ENCODE measurements at places on chromosomes 6 and 20.

GRCh38 chr6:116397914-116398313 lies 27.2 kb downstream of the DSE start:
- no peak for DNase-seq

- no peak for DNase-seq
Observed at GRCh38 chr6:50962213-50962759, 143.6 kb downstream of the TFAP2B start.

GRCh38 chr20:51426718-51427650 lies 115.5 kb downstream of the NFATC2 start:
- DNase-seq, result no peak

DNA sequence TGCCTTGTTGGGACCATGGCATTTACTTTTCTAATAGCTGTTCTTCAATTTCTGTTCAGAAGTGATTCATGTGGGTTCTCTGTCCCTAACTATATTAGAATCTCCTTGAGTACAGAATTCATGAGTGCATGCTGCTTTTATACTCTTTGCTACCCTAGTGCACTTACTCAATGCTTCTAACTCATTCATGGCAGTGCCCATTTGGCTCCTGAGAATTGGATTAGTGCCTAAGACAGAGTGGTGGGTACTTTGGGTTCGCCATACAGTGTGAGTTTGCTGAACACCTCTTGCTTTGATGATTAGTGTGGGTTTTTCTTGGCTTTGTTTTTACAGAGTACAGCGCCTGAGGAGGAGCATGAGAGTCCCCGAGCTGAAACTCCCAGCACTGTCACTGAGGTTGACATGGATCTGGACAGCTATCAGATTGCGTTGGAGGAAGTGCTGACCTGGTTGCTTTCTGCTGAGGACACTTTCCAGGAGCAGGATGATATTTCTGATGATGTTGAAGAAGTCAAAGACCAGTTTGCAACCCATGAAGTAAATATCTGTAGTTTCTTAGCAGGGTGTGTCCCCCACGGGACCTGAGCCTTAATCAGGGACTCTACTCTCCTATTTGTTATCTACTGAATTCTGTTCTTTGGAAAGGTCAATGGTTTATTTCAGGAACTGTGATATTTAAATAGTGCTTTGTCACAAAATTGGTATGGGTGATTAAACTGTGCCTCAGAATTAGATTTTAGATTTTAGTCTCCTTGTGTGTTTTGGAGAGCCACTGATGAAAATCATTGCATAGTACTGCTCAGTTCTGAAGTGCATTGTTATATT lies 150.7 kb downstream of the UTRN start:
- no peak for DNase-seq

- no peak for DNase-seq
Observed at GRCh38 chr6:4776493-4777393, 539 bp downstream of the CDYL start.

GRCh38 chr20:3277686-3278465 lies 38.9 kb upstream of the SLC4A11 start:
- no peak for DNase-seq

DNA sequence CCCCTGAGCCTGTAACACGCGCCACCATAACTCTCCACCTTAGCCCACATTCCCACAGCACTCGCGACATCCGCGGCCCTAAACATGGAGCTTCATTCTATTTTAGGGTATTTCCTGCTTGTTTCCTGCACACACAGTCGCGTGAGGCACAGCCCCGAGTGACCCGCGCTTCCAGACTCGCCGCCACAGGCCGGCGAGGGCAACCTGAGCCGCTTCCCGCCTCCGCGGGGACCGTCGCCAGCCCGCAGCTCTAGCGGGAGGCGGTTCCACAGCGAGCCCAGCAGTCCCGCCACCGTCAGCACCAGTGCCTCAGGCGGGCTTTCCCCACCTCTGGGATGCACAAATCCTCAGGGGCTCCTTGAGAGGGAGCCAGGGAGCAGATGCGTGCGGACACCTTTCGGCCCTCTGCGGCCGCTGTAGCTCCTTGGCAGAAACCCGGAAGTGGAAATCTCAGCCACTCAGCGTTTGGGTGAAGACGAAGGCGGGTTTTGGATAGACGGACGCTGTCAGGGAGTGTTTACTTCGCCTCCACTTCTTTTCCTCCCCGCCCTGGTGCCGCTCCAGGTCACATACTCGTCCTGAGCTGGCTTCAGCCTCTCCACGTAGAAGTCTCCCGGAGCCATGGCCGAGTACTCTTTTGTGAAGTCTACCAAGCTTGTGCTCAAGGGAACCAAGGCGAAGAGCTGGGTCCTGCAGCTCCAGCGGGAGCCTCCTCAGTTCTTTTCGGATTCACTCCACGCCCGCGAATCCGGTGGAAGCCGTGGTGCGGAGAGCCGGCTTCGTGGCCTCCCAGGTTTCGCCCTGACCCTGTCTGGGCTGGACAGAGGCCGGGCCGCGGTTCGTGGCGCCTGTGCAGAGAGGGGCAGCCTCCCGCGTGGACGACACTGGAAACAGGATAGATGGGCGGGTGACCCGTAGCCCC lies 2177.4 kb upstream of the DEFB115 start:
- DNase-seq, result no peak

GRCh38 chr6:5108068-5108467 lies 22.9 kb downstream of the PPP1R3G start:
- no peak for DNase-seq

GRCh38 chr6:125747589-125748405 lies 1.6 kb upstream of the HEY2 start:
- peak; percentile 66 for DNase-seq

GRCh38 chr20:63740627-63741353 lies 1.2 kb downstream of the SLC2A4RG start:
- DNase-seq, result peak; percentile 43

DNA sequence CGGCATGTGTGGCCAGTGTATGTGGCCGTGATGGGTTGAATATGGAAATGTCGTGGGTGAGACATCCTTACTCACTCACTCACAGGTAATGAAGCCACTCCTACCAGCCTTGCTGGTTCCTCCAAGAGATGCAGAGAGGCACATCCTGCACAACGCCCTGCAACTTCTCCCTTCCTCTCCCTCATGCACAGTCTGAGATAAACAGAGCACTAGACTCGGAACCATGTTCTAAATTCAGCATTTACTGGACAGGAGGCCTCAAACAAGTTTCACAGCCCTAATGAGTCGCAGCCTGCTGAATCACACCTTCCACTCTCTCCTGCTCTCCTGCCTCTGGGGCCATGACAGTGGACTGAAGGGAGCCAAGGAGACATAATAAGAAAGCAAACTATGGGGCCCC lies 91.2 kb downstream of the ISM1 start:
- no peak for DNase-seq

All from hippocampal formation (tissue), 2 donors.